ENCODE measurements at places on chromosomes 3 and 15. TPM values are rescaled to one million over a fixed set of nuclear protein-coding genes. Genes with fewer than 3 reads are reported as not detected.

The OXTR gene
- 1.3 TPM for total RNA-seq

GRCh38 chr3:130905551-130905950 lies 11.7 kb downstream of the ATP2C1 start:
- no peak for DNase-seq

DNA sequence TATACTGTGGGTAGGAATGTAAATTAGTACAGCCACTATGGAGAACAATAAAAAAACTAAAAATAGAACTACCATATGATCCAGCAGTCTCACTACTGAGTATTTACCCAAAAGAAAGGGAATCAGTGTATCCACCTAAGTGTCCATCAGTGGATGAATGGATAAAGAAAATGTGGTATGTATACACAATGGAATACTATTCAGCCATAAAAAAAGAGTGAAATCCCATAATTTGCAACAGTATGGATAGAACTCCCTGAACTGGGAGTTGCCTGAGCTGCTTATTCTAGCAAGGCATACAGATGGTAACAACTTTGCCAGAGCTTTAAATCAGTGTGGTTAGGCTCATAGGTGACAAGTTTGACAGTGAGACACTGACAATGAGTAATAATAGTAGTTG lies 16.1 kb upstream of the APH1B start:
- no peak for DNase-seq

The ECT2 gene
- 95.6 TPM for total RNA-seq

The GNAT1 gene
- not detected for total RNA-seq

The TICRR gene
- total RNA-seq: 24.8 TPM

The P2RY13 gene
- total RNA-seq: not detected

The SPINK8 gene
- not detected for total RNA-seq

DNA sequence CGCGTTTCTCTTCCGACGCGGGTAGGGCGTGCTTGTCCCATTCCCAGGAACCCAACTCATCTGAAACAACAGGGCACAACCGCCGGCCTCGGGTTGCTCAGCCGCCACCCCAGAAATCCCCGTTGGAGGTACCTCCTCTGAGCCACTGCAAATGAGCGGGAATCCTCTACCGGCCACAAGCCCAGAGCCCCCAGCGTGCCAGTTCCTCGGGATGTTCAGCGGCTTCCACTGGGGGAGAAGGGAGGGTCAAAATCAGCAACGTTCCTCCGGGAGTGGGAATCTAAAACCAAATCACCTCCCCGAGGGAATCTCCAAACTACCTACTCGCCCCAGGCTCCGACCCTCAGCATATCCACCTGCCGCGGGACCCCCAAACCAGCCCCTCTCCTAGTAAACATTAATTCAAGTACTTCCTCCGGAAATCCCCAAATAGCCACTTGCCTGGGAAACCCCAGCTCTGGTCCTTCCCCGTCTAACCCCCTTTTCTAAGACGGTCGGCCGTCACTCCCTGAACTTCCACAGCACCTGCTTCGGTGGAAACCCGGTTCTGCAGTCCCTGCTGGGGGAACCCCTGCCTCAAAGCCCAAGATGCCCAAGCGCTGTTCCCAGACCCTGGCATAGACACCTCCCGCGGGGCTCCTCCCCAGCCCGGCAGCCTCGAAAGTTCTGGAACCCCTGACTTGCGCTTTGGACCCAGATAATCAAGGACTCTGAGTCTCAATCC lies 887 bp downstream of the OXTR start:
- DNase-seq: no peak

Data from HCT116 (cell line).